Right lung (tissue), 10 donors: ENCODE measurements at places on chromosomes 6 and 20. TPM values are rescaled to one million over a fixed set of nuclear protein-coding genes. Genes with fewer than 3 reads are reported as not detected.

OVOL2 gene
- polyA plus RNA-seq, result 6.7 TPM

COL20A1 gene
- polyA plus RNA-seq, result 0.08 TPM

- DNase-seq, result no peak
These were observed 42.6 kb upstream of the HDGFL1 start for GRCh38 chr6:22526736-22527135.

DNA sequence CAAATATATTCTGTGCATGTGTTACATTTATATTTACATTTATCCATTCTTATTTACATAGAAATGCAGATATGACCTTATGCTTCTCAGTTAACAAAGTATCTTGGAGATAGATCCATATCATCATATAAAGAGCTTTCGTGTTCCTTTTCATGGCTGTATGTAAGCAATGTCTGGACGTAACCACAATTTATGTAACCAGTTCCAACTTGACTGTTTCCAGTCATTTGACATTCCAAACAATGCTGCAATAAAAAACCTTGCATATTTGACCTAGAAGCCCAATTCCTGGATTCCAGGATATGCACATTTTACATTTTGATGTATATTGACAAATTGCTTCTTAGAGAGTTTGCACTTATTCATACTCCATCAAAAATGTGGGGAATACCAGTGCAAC is 113.7 kb upstream of the F13A1 start:
- DNase-seq, result no peak

MTHFD1L gene
- 14.5 TPM for polyA plus RNA-seq

DNA sequence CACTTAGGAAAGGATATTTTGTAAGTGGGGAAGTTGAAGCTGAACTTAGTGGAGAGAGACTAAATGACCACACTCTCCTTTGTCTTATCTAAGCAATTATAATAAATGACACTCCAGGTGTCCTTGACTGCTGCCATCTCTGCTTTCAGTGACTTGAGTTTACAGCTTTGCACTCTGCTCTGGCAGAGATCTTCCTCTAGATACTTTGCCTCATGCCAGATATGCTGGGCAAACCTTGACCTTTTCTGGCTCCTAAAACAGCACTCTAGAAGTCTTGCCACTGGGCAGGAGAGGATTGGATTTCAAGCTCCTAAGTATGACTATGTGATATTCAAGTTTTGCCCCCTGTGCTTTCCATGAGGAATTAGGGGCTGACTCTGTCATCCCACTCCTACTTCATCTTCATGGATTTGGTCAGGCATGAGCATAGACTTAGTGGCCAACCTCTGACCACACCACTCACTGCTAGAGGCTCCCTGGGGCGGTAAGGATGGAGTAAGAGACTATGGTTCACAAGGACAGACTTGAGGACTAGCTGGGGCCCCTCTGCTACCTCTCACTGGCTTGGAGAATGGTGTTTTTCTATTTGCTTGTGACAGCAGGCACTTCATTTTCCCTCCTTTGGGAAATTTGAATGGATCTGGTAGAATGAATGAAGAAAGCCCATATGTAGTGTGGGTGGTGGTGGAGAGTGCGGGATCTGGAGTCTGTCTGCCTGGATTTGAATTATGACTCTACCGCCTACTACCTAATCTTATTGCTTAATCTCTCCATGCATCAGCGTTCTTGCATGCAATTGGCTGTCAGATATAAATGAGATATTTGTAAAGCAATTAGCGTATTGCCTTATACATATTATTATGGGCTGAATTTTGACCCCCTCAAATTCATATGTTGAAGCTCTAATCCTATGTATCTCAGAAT is 191.4 kb downstream of the REV3L start:
- DNase-seq, result no peak

GRCh38 chr6:3764516-3765335 is 13.2 kb upstream of the PXDC1 start:
- DNase-seq, result no peak

PHF3 gene
- polyA plus RNA-seq, result 43.7 TPM

GRCh38 chr20:38727607-38728190 is 3.4 kb downstream of the SLC32A1 start:
- DNase-seq, result no peak

DNA sequence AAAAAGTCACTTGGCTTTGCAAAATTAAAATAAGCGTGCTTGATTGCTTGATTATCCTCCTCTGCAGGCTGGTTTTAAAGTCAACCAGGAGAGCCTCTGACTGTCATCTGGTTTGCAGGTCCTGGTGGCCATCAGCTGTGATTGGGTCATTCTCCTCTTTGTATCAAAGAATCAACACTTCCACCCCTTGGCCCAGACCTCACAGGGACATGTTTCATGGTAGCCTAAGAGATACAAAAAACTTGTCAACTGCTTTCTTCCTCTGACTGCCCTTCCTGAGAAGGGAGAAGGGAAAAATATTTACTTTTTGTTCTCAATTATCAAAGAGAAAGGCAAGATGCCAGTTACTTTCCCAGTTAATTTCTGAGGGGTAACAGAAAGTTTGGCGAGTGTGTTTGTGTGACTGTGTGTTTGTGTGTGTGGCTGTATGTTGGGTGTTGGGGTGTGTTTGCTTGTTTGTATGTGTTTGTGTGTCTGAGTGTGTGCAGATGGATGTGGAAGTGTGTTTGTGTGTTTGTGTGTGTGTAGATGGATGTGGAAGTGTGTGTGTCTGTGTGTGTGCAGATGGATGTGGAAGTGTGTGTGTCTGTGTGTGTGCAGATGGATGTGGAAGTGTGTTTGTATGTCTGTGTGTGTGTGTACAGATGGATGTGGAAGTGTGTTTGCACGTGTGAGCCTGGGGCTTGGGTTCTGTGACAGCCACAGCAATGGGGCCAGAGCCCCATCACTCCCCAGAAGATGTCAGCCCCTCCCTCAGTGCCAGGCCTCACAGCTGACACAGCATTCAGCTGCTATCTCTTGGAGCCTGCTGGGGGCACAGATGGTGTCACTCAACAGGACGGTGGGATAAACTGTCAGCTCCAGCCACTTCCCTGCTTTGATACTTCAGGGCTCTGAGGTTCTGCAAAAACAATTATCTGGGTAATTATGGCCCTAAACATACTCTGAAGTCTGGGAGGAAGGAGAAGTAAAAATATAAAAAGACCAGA is 98.6 kb upstream of the RNF24 start:
- DNase-seq, result no peak

HNF4A gene
- polyA plus RNA-seq, result 0.82 TPM

- no peak for DNase-seq
These were observed 215.6 kb upstream of the CHD6 start for GRCh38 chr20:41833739-41834138.
